Caki2 (cell line): ENCODE measurements at places on chromosomes 7 and 10. TPM values are rescaled to one million over a fixed set of nuclear protein-coding genes. Genes with fewer than 3 reads are reported as not detected.

- DNase-seq: no peak
These were observed 191.8 kb downstream of the ADARB2 start for GRCh38 chr10:1545524-1545923.

DNA sequence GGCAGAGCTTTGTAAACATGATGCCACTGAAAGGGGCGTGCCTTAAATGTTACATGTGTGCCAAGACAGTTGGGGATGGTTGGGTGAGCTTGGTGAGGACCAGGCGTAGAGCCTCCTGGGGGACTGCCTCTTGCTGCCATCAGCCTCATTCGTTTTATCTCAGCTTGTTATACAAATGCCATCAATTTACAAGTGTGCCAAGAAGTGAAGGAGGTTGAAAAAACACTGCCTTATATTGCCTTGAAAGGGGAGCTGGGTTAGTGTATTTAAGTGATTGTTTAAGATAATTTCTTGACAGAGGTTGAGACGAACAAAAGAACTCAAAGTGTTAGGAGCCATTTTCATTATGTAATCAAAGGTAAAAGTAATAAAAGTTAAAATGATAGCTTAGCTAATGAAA, 354.7 kb downstream of the PHTF2 start:
- no peak for DNase-seq

GRCh38 chr10:48390558-48390871, 84.0 kb downstream of the MAPK8 start:
- no peak for DNase-seq

- DNase-seq: no peak
These were observed 201.1 kb upstream of the HDAC9 start for GRCh38 chr7:18294411-18294810.

DNA sequence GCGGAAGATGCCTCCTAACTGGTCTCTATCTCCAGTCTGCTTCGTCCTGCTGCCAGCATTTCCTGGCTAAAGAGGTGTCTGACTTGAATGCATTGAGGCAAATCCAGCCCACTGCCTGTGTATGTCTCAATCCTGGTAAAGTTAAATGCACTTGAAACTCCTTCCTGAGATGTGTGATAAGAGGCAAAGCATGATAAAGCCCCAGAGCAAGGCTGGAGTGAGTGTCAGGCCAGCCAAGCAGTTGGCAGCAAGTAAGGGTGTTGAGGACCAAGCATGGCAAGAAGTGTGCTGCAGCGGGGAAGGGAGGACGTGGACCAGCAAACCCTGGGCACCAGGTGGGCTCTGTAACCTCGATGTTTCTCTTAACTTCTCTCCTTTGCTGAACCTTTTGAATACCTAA, 29.1 kb downstream of the LRRC18 start:
- DNase-seq: no peak

DNA sequence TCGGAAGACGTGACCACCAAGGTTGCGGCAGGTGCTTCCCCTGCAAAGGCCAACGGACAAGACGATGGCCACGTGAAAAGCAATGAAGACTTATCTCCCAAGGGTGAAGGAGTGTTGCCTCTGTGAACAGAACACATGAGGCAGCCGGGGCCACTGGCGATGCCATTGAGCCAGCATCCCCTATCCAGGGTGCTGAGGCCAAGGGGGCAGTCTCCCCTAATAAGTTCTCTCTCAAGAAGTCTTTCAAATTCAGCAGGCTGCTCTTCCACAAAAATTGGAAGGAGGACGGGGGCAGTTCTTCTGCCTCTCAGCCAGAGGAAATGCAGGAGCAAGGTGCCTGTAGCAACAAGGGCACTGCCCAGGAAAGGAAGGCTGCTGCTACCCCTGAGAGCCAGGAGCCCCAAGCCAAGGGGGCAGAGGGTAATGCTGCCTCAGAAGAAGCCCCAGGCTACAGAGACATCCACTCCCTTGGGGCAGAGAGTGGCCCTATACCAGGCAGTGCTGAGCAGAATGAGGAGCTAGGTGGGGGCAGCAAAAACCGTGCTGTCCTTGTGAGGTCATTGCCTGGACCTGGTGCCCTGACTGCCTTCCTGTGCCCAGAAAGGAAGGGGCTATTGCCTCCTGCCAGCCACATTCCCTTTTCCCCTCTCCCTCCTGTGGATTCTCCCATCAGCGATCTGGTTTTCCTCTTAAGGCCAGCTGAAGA, 17.3 kb downstream of the NT5C2 start:
- DNase-seq: no peak

DNA sequence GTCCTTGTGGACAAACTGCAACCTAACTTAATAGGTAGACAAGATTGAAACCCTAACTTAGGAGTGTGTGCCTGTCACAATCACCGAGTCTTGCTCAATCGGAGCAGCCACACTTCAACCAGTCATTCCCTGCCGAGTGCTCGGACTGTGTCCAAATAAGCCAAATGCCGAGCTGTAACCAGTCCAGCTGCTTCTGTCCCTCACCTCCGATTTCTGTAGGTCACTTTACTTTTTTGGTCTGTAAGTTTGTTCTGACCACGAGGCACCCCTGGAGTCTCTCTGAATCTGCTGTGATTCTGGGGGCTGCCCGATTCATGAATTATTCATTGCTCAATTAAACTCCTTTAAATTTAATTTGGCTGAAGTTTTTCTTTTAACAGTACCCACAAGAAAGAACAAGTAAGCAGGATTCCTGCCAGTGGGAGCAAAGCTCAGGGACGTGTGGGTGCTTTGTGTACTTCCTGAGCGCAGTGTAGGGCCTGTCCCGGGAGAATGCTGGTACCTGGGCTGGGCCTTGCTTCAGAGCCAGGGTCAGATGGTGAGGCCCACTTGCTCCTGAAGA, 140.1 kb downstream of the ACTR3B start:
- no peak for DNase-seq

- DNase-seq: peak; percentile 23
These were observed 47.9 kb upstream of the STK17A start for GRCh38 chr7:43535031-43535451.

GRCh38 chr10:88981435-88981834, 9.2 kb upstream of the FAS start:
- no peak for DNase-seq

DNA sequence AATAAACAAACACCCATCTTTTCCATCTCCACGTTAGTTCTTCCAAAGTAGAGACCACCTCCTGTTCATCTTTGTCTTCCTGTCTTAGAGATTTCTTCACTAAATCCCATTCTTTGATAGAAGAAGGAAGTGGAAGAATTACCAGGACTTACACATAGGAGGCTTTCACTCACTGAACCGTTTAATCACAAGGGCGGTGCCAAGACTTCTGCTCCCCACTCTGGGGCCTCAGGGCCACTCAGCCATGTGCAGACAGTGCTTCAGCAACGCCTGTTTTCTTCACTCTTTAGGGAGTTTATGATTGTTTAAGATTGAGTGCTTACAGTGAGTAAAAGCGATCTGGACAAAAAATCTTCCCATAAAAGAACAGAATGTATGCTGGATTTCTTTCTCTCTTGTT, 63.9 kb upstream of the SORCS3 start:
- DNase-seq: no peak

GRCh38 chr7:73647725-73648592, 19.7 kb upstream of the VPS37D start:
- DNase-seq: no peak

- peak; percentile 48 for DNase-seq
These were observed 8.5 kb upstream of the KNDC1 start for GRCh38 chr10:133151543-133151972.

DNA sequence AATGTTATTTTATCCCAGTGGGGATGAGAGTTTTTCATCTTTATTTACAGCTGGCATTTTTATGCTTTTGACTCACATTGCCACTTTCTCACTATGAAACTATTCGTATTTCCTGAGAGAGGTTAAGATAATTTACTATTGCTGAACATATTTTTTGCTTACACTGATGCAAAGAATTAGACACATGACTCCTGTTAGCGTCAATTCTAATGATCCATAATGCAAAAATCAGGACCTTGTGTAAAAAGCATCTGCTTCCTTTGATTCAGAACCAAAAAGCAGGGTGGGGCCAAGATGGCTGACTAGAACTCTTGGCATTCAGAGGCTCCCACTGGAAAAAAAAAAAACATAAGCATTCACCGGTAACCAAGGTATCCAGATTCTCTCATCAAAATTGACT, 464.8 kb downstream of the SEMA3D start:
- DNase-seq: no peak

Gene ADAM8
- total RNA-seq: 0.55 and 2.9 TPM in 2 replicates

Gene FXYD4
- total RNA-seq: not detected in 2 replicates

Gene MMP21
- not detected in 2 replicates for total RNA-seq

Gene HYAL4
- total RNA-seq: not detected in 2 replicates

Gene NME8
- total RNA-seq: not detected in 2 replicates

Gene NAT16
- total RNA-seq: not detected in 2 replicates
